ENCODE measurements at places on chromosomes 5 and 9.

DNA sequence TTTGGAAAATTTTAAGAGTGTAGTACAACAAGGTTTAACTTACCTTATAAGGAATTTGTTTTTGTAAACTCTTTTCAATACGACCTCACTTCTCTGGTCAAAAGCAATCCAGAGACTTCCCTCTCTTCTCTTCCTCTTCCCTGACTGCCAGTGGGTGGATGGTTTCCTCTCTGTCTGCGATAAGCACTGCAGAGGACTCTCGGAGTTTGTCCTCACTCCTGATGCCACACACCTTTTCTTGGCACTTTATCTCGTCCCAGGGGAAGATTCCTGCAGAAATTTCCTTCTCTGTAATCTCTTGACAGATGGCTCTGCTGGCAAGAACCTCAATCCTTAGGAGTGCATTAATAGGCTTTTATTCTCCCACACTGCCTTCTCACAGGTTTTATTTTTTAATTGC lies 641.6 kb downstream of the NR2F1-AS1 start:
- DNase-seq = no peak

DNA sequence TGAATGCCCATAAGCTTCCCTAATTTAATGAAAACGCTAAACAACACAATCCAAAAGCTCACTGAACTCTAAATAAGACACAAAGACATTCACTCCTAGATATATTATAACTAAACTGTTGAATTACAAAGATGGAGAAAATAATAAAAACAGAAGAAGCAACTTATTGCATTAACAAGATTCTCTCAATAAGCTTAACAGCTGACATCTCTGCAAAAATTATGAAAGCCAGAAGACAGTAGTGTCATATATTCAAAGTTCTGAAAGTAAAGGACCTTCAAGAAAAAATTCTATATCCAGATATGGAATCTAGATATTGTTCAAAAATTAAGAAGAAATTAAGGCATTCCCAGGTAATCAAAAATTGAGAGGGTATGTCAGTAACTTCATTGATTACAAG lies 957.8 kb upstream of the TYRP1 start:
- no peak for DNase-seq

- no peak for DNase-seq
Observed at GRCh38 chr5:41843456-41844370, 26.5 kb downstream of the OXCT1 start.

DNA sequence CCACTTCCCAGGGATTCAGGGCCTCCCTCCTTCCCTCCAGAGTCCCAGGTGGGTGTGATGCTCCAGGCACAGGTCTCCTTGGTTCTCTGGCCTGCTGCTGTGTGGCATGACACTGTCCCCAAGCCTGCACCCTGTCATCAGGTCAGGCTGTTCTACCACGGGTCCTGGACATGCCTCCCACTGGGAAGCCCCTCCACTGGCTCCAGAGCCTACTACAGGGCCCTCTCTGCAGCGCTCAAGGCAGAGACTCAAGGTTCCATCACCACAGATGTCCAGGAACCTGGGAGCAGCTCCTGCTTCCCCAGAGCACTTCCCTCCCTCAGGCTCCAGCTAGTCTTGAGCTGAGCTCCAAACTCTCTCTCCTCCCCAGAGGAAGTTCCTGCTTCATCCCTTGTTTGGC lies 237.3 kb downstream of the PBX3 start:
- no peak for DNase-seq

DNA sequence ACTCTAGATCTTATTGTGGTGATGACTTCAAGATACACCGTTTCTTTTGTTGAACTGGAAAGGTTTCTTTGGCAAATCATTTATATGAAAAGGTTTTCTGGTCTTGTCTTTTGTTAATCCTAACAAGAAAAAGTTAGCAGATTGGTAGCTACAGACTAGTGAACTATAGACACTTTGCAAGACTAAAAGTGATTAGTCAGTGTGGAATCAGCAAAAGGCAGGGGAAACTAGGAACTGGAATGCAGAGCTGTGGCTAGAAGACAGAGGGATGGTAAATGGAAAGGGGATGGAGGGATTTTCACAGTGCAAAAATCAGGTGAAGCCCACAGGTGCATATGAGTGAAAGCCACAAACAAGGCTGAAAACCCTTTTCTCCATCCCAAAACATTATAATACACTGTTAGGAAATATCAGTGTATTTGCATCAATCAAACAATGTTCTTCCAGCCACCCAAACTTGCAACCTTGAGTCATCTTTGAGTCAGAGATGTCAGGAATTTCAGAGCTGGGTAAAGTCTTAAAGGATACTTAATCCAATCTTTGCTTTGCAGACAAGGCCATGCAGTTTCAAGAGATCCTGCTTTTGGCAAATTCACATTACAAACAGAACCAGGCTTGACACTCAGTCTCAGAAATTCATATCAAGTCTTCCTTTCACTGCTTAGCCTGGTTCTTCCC lies 52.7 kb downstream of the PLK2 start:
- no peak for DNase-seq

DNA sequence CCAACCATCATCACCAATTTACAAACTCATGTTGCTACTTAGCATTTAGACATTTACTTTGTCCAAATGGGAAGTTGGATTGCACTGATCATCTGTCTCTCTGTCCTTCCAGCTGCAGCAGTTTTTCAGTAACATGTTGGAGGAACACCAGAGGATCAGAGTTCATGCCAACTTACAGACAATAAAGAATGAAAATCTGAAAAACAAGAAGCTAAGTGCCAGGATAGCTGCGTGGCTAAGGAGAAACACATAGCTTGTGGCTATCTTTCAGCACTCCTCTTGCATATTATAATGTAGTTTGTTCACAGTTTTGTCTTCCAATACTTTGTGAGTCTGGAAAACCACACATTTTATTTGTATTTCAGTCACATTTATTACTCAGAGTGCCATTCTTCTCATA lies 6.4 kb upstream of the ARL14EPL start:
- DNase-seq = no peak

DNA sequence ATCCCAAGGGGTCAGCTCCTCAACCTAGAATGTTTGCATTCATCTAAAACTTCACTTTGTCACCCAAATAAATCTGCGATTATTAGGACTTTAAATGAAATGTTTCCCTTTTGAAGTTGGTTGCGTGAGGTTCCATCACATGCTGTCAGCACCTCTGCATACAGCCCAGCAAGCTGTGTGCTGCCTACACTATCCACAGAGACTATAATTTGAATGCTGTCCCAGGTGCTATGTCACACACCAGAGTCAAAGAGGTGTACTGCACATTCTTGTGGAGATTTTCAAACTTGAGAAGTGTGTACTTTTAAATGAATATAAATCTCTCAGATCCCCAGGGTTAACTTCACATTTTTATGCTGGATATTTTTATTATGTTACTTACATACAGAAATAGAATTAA lies 19.3 kb upstream of the CKS2 start:
- no peak for DNase-seq

DNA sequence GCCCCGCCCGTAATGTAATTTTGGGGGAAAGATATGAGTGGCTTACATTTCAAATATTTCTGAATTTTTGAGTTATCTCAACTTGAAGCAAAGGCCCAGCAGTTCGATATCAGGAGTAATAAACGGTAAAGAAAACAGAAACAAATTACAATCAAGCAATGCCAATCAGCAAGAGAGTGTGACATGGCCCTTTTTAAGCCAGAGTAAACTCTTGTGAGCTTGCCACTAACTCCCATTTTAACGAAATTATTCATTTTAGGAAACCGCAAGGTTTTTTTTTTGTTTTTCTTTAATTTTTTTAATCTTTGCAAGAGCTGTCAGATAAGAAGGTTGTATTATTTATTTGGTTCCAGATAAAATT lies 17.6 kb upstream of the CDK7 start:
- DNase-seq = no peak

DNA sequence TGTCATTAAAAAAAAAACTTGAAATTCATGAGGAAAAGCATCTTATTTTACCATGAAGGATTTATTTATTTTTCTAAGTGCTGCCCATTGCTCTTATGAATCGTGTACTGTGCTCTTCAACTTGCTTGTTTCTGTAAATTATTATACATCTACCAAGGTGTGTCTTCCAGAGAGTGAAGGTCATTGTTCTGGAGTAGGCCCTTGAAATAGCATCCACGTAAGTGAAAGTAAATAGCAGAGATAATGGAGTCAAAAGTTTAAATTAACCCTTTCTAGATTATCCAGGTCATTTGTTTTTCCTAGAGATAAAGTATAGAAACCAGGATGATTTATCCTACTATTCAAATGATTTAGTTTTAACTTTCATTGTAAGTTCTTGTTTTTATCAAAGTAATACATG lies 473.1 kb downstream of the DIRAS2 start:
- no peak for DNase-seq

- no peak for DNase-seq
Observed at GRCh38 chr5:67053229-67053628, 143.4 kb downstream of the CD180 start.

DNA sequence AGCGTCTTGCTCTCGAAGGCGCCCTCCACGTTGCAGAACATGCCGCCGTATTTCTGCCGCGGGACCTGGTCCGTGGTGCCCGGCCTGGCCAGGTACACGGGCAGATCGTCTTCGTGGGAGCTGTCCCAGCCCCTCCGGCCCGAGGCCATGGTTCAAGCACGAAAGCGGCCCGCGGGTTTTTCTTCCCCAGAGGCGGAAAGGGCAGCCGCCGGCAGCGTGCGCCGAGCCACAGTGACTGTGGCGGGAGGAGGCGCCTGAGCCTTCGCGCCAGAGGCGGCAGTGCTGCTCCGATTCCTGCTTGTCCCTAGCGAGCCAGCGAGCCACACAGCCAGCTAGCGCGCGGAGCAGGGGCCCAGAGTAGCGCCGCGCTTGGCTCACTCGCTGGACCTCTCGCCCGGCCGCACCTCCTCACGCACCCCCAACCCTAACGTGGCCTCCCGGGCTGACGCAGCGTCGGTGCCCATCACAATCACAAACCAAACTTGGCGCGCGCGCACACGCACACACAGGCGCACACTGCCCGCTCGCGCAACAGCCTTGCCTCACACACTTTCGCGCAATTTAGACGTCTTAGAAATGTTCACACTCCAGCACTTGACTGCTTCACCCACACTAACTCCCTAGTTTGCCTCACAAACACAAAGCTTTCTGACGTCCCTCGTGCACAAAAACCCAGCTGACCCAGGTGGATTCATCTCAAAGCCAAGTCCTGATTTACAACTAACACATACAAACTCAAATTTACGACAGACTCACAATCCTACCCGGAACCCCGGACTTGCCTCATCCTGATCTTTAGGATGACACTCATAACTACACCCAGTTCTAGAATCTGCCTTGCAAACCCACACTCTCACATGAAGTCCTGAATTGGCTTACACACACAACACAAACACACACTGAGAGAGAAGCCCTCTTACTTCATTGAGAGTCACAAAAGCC lies at the start of gene DPYSL3:
TSS of gene DPYSL3 (minus strand) at position 359 of the 942 bp plus-strand sequence. CDS start at position 149, 210 bp downstream.
- DNase-seq = no peak

- DNase-seq = no peak
Observed at GRCh38 chr5:27129926-27130325, 91.5 kb upstream of the CDH9 start.

DNA sequence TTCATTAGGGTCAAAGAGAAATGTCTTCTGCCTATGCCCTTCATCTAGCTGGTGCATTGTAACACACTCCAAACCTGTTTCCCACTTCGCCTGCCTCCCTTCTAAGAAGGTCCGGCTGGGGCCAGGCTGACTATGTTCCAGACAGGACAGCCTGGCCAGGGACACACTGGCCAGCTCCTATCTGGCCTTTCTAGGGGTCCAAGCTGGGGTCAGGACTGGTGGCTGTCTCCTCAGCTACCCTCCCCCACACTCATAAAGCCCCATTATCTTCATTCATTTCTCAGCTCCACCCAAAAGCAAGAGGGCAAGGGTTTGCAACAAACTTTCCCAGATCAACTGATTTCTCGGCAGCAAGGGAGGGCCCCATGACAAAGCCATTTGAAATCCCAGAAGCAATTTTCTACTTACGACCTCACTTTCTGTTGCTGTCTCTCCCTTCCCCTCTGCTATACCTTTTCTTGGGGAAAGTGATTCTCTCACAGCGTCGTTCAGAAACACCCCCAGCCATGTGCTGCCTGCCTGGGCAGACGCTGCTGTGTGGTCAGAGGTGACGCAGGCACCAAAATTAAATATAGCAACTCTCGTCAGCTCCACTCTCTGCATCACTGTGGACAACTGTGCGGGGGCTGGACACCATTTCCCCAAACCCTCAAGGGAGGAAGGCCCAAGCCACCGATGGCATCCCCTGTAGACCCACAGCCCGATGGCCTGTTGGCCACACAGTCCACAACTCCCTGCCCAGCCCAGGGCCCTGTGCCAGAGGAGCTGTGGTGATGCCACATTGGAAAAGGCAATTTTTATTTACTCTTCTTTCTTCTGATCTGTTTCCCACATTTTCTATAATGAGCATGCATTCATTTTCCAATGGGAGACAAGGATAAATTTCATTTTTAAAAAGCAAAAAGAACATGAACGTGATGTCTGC lies 6.1 kb downstream of the IL13 start:
- no peak for DNase-seq

DNA sequence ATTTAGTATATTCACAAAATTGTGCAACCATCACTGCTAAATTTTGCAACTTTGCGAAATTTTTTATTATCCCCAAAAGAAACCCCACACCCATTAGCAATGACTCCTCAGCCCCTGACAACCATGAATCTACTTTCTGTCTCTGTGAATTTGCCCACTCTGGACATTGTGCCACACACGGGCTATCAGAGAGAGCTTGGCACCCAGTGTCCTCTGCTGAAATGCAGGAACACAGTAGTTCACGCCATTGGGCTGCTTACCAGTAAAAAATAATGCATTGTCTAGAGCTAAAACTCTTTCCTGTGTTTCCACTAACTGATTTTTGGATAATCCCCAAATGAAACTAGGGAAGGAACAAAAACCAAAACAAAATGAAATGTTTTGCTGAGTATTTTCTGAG lies 60.0 kb downstream of the HRH2 start:
- no peak for DNase-seq

GRCh38 chr5:147427521-147428401 lies 82.1 kb downstream of the DPYSL3 start:
- no peak for DNase-seq

GRCh38 chr5:43484106-43484849 lies 613 bp upstream of the TMEM267 start:
- DNase-seq = peak; percentile 65

DNA sequence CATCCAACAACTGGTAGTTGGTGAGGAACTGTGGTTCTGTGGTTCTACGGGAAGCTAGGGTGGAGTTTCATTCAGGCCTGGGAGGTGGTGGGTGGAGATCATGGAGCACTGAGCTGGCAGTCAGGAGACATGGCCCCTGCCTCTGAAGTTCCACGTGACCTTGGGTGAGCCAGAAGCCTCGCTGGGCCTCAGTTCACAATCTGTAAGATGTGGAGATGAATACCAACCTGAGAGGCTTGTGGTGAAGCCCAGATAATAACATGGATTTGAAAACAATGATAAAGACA lies 177.9 kb downstream of the MACROH2A1 start:
- no peak for DNase-seq

DNA sequence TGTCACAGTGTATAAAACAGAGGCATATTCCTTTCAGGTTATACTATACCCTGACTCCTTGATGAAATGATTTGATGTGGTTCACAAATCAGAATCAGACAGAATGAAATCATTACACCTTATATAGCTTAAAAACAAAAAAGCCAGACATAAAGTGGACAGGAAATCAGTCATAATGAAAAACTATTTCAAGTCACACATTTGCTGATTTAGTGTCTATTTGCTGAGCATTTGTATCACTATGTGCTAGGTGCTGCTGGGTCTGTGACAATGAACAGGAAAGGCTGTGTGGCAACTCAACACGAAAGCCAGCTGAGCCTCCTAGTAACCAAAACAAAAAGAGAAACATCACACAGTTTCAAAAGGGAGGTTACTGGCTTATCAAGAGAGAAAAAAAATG lies 194.0 kb downstream of the EFNA5 start:
- no peak for DNase-seq

Measured in activated naive CD4-positive, alpha-beta T cell (primary cell).